ENCODE measurements at places on chromosomes 1 and 21. TPM values are rescaled to one million over a fixed set of nuclear protein-coding genes. Genes with fewer than 3 reads are reported as not detected.

Gene ESPN
- total RNA-seq: 1.5 TPM

Gene OPTC
- not detected for total RNA-seq

Gene ANKRD34A
- total RNA-seq: 1.0 TPM

GRCh38 chr21:38797470-38797869 lies 8.3 kb upstream of the ETS2 start:
- DNase-seq: peak; percentile 53

GRCh38 chr1:230754796-230755195 lies 7.6 kb downstream of the CAPN9 start:
- no peak for DNase-seq

DNA sequence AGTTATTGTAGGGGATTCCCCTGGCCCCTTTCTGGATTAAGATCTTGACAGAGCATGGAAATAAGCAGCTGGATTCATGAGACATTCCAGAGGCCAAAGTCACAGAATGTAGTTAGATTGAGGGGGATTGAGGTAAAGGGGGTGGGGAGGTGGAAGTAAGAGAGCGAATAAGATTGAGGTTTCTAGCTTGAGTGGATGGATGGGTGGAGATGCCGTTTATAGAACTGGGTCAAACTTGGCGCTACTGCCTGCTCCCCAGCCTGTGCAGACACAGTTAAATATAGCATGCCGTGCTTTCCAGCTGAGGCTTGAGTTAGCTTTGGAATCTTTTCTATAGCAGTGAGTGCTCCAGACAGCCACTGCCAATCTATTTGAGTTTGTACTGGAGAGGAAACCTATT lies 85.7 kb downstream of the DYRK1A start:
- DNase-seq: peak; percentile 62

GRCh38 chr21:27639286-27639685 lies 672.4 kb upstream of the ADAMTS5 start:
- no peak for DNase-seq

DNA sequence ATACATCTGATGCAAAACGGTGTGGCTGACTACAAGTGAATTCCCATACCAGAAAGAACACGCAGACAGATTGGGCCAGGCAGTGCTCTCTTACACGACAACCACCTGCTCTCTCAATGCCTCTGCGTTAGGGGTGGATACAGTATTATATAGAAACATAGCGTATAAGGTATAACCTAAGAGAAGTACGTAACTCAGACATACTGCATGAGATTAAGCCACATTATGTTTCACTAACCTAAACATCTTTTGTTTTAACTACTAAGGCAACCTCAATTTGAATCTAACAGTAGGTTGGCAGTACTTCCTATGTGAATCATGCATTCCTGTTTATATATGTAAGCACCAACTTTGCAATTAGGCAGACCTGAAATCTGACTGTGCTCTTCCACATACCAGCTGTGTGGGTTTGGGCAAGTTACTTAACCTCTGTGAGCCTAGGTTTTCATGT lies 58.1 kb upstream of the COA6 start:
- peak; percentile 85 for DNase-seq

DNA sequence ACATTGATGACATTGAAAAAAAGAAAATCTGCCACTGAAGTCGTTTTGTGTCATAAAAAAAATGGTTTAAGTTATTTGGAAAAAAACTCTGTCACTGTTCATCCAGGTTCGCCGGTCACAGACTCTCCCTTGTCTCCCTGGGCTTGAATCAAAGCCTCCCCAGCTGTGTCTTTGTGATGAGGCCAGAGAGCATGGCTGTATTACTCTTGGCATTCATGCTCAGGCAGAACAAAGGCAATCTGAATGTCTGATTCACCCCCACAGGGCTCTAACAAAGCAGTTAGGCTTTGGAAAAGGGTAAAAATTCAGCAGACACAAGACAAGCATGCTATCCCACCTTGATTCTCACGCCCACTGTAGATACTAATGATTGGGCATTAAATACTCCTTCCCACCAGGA lies 304.3 kb upstream of the PLD5 start:
- no peak for DNase-seq

Data from foreskin keratinocyte (primary cell).